ENCODE measurements at places on chromosomes 12 and 14.

DNA sequence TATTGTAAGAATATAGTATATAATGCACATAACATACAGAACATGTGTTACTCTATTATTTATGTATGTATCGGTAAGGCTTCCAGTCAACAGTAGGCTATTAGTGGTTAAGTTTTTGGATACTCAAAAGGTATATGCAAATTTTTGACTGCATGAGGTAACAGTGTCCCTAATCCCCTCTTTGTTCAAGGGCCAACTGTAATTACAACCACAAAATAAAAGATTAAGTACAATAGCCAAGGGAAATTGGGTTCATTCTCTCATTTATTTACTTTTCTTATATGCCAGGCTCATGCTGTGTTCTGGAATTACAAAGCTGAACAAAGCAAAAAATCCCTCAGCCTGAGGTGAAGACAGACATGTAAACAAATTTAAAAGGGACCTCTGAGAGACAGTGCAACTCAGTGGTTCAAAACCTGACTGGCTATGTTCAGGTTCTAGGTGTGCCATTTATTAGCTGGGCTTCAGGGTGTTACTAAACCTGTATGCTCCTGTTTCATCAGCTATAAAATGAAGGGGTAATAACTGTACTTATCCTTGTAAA, 43.4 kb upstream of the TSPAN8 start:
- DNase-seq, result peak; percentile 95

- DNase-seq, result no peak
Observed at GRCh38 chr14:38987781-38988180, 115.3 kb downstream of the SEC23A start.

- DNase-seq, result no peak
Observed at GRCh38 chr12:6952121-6952862, 1.1 kb downstream of the PTPN6 start.

DNA sequence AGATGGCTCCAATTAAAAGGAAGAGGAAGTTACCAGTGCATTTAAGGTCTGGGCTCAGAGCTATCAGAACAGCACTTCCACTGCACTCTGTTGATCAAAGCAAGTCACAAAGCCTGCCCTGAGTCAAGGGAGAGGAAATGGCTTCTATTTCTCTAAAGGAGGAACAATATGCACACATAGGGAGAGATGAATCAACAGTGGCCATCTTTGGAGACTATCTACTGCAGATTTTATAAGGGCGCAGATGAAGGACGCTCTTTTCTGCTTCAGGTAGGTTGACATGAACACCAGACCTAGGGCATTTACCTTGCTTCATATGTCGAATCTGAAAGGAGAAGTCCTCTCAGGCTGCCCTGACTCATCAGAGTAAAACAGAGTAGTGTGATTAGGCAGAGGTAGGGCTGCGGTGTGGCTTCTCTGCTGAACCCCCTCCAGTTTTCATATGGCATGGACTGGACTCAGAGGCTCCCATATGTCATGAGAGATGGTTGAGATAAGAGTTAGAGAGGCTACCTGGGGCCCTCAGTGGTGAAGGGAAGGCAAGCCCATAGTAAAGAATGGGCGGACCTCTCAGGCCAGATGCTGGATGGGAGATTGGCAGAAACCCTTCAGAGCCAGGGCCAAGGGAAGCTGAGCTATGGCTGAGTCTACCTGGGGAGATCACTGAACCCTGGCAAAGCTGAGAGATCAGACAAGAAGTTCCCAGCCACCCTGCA, 84.4 kb downstream of the ARF6 start:
- no peak for DNase-seq

- DNase-seq, result peak; percentile 91
Observed at GRCh38 chr14:26820138-26820537, 222.3 kb upstream of the NOVA1 start.

DNA sequence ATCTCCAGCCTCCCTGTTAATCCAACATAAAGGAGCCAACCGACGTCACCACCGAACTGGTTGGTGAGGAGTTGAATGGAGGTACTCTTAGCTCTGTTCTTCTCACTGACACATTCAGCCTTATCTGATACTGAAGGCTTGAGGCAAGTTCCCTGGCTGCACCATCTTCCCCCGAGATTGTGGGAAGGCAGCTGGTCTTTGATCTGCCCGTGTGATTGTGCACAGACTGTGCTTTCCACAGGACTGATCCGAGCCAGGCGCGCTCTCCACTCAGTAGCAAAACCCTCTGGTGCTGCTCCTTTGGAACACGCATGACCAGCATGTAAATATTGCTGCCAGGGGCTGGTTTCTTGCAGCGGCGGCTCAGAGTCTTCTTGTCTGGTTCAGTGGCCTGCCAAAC, 30.1 kb upstream of the DLK1 start:
- DNase-seq, result no peak
